ENCODE measurements at places on chromosomes 7 and 10. TPM values are rescaled to one million over a fixed set of nuclear protein-coding genes. Genes with fewer than 3 reads are reported as not detected.

NODAL gene
- total RNA-seq = not detected

ZNF273 gene
- 11.3 TPM for total RNA-seq

TUBB8 gene
- total RNA-seq = not detected

CD36 gene
- not detected for total RNA-seq

WIPF3 gene
- total RNA-seq = not detected

CELF2 gene
- 133 TPM for total RNA-seq

SPDYE1 gene
- total RNA-seq = not detected

CLCN1 gene
- 0.09 TPM for total RNA-seq

ZNF804B gene
- not detected for total RNA-seq

CAV2 gene
- total RNA-seq = not detected

PTF1A gene
- not detected for total RNA-seq

ST7 gene
- total RNA-seq = 9.2 TPM

CHST3 gene
- total RNA-seq = 0.20 TPM

NUTM2A gene
- total RNA-seq = 0.22 TPM

CLRN3 gene
- total RNA-seq = not detected

EBLN1 gene
- not detected for total RNA-seq

NOM1 gene
- 32.4 TPM for total RNA-seq

NYAP1 gene
- total RNA-seq = 0.32 TPM

HMX3 gene
- 0.45 TPM for total RNA-seq

ENTPD1 gene
- 4.4 TPM for total RNA-seq

CHCHD2 gene
- 748 TPM for total RNA-seq

NOS3 gene
- 6.2 TPM for total RNA-seq

PRPS1L1 gene
- total RNA-seq = not detected

HKDC1 gene
- not detected for total RNA-seq

PRKRIP1 gene
- total RNA-seq = 33.6 TPM

SPAM1 gene
- total RNA-seq = not detected

SEMA3E gene
- not detected for total RNA-seq

PNLIPRP1 gene
- not detected for total RNA-seq

PNLIP gene
- not detected for total RNA-seq

FBXL13 gene
- 0.96 TPM for total RNA-seq

SAMD8 gene
- total RNA-seq = 23.7 TPM

DYNC1I1 gene
- total RNA-seq = not detected

CFAP70 gene
- 0.51 TPM for total RNA-seq

TLL2 gene
- total RNA-seq = 0.18 TPM

TFPI2 gene
- total RNA-seq = not detected

SLC26A5 gene
- total RNA-seq = not detected

ZNF775 gene
- 4.7 TPM for total RNA-seq

AS3MT gene
- total RNA-seq = not detected

ANKRD2 gene
- total RNA-seq = not detected

ZFYVE27 gene
- total RNA-seq = 18.1 TPM

CABCOCO1 gene
- not detected for total RNA-seq

Measured in activated CD8-positive, alpha-beta T cell treated with anti-CD3 and anti-CD28 coated beads for 36 hours (primary cell).